G401 (cell line): ENCODE measurements at places on chromosomes 5 and 9. TPM values are rescaled to one million over a fixed set of nuclear protein-coding genes. Genes with fewer than 3 reads are reported as not detected.

Gene BARHL1
- total RNA-seq = not detected in 2 replicates

Gene PLAC8L1
- total RNA-seq = not detected in 2 replicates

Gene ZDHHC11B
- total RNA-seq = 0.31 TPM in 1 of 2 replicates, not detected in the other

Gene PCDHB3
- total RNA-seq = 0.92 and 2.4 TPM in 2 replicates

Gene CSF2
- total RNA-seq = not detected in 2 replicates

Gene ZNF883
- total RNA-seq = not detected in 2 replicates

Gene AGXT2
- total RNA-seq = not detected in 2 replicates

Gene GARNL3
- total RNA-seq = 7.5 and 14.3 TPM in 2 replicates

Gene SCGB3A2
- total RNA-seq = not detected in 2 replicates

Gene SLC28A3
- not detected in 2 replicates for total RNA-seq

Gene PKN3
- 34.8 and 36.7 TPM in 2 replicates for total RNA-seq

Gene CATSPER3
- total RNA-seq = not detected in 2 replicates

Gene FOXI1
- not detected in 2 replicates for total RNA-seq
